ENCODE measurements at places on chromosomes 2 and 18.

- no peak for DNase-seq
Measured at GRCh38 chr2:110170102-110170501, 34.7 kb downstream of the NPHP1 start.

- no peak for DNase-seq
Measured at GRCh38 chr2:41940060-41940744, 107.6 kb upstream of the PKDCC start.

- peak; percentile 52 for DNase-seq
Measured at GRCh38 chr2:235669269-235669831, 175.5 kb downstream of the AGAP1 start.

DNA sequence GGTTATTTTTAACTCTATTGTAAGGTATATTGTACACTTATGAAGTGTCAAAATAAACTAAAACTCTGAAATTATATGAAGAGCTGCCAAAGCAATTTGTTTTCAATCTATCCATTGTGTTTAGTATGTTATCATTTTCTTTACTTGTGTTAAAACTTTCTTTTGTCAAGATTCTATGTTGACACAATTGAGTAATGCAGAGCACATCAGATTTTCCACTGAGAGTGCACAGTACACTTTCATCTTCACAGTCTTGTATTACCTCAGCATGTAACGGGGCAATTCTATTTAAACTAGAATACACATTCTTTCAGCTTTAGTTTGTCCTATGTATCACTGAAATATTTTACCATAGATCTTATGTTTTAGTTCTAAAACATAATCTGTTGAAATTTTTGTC is 304.4 kb upstream of the ZC3H15 start:
- DNase-seq, result no peak

DNA sequence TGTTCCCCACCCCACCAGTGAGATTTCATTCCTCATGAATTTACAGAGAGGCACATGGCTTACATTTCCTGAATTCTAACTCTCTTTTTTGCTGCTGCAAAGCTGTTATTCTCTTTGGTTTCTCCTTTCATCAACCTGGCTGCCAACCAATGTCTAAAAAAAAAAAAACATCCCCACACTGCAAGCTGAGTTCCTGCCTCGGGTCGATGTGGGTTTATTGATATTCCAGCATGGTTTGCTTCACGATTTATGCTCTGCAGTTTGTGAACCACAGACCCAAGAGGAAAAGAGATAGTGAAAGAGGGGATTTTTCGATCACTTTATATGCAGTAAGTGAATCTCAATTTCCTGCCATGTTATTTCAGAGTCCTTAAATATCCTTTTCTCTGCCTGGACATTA is 363.6 kb downstream of the LPIN1 start:
- DNase-seq, result no peak

DNA sequence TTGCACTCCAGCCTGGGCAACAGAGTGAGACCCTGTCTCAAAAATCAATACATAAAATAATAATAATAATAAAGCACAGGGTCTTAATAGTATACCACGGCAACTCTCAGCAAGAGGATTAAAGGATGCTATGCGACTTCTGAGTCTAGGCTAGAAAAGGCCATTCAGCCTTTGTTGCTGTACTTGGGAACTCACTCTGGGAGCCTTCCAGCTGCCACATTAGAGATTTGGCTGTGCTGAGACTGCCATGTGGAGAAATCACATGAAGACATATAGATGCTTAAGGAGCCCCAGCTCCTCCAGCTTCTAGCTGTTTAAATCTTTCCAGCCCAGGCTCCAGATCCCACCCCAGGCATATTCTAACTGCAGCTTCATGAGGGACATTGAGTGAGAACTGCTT is 8.2 kb upstream of the TANC1 start:
- no peak for DNase-seq

DNA sequence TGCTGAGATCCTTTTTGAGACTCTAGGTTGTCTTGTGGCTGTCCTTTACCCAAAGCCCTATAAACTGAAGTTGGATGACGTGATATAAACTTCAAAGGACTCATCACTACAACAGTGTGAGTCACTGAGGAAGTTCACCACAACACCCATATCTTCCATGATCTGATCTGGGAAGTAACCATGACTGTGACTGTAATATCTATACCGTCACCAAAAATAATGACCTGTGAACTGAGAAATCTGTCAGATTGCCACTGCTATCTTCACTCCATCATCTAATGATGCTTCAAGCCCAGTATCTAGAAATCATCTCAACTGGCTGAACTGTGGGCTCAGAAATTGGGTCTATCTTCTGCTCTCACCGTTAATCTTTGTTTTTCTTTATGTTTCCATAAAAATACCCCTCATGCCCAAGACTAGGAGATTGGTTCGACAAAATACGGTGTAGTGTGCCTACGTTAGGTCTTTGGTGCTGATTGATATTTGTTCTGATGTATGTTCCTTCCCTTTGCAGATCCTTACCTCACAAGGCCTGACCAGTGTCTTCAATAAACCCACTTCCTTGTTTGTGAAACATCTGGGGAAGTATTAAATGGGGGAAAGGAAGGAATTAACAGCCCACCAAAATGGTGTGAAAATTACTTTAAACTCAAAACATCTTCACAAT is 78.2 kb downstream of the MYL12B start:
- DNase-seq, result no peak
